ENCODE measurements at places on chromosomes 16 and 17. TPM values are rescaled to one million over a fixed set of nuclear protein-coding genes. Genes with fewer than 3 reads are reported as not detected.

- DNase-seq = no peak
These were observed at the start of gene TMEM100 for GRCh38 chr17:55722742-55723487. TSS of gene TMEM100 (minus strand) at chr17:55722864. CDS start at chr17:55721070, 1,794 bp downstream.

DNA sequence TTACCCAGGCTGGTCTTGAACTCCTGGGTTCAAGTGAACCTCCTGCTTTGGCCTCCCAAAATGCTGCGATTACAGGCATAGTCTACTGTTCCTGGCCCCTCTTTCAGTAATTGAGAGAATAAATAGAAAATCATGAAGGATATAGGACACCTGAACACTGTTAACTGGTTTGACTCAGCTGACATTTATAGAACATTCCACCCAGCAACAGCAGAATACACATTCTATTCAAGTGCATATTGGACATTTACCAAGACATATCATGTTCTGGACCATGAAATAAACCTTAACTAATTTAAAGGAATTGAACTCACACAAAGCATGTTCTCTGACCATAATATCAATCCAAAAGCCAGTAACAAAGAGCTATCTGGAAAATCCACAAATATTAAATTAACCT, 19.8 kb upstream of the BAIAP2 start:
- no peak for DNase-seq

GRCh38 chr17:34420254-34420766, 57.3 kb upstream of the CCL1 start:
- peak; percentile 67 for DNase-seq

DNA sequence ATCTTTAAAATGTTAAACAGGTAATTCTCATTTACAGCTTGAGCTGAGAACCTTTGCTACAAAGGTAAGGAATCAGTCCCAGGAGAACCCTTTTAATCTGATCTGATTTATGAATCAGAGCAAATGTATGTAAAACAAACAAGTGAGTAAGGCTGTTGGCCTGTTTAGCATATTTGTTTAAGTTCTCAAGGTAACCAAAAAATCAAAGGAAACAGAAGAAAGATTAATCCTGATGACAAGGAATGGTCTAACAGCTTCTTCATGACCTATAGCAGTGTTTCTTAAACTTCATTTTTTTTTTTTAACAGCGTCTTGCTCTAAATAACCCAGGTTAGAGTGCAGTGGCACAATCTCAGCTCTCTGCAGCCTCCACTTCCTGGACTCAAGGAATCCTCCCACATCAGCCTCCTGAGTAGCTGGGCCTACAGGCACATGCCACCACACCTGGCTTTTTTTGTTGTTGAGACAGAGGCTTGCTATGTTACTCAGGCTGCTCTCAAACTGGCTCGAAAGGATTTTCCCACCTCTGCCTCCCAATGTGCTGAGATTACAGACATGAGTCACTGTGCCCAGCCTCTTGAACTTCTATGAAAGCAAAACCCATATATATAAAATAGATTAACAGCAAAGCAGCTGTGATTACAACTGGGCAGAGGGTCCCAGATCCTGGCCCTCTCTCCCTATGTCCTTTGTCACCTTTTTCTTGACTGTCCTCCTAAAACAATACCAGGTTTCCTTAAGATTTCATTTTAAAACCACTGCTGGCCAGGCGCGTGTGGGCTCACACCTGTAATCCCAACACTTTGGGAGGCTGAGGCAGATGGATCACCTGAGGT, 5.1 kb upstream of the JPT1 start:
- DNase-seq = no peak

DNA sequence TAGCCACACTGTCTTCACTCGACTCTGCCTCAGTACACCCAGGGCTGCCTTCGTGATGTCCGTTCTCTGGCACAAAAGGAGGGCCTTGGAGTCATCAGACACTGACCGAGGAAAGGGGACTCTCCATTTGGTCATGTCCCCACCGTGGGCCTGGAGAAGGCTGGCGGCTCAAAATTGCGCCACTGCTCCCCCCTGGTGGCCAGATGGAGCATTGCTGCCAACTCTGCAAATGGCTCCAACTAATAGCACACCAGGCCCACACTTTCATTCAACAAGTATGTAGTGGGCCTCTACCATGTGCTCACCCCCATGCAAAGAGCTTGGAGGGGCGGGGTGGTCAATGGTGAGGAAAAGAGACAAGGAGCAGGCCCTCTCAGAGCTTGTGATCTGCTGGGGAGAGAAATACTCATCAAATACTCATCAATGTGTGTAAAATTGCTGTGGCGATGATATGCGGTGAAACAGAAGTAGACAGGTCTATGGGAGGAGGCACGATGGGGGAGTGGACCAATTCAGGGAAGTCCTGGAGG, 5.2 kb upstream of the GRIN2C start:
- DNase-seq = peak; percentile 77

DNA sequence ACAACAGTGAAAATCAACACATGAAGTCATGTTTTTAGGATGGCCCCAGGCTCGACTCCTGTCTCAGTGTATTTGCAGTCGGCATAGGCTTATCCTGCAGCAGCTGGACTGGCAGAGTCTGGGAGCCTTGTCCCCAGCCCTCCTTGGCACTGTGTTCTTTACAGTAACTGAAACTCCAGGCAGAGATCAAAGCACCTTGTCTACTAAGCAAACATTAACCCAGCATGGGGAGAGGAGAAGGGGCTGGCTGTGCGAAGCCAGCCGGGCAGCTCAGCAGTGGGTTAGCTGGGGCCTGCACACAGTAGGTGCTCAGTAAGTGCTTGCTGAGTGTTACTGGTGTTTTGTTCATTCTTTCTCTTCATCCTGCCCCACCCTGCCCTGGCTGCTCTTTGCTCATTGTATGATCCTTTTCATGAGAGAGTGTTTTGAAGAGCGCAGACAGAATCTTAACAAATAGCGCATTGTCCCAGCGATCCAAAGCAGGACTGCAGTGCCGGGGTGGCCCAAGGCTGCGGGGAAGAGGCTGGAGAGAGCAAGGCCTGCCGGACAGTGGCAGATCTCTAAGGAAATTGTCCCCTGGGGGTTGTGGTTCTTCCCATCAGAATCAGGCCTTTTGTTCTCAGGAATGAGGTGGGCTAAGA, 23.5 kb upstream of the ITGB4 start:
- DNase-seq = no peak

DNA sequence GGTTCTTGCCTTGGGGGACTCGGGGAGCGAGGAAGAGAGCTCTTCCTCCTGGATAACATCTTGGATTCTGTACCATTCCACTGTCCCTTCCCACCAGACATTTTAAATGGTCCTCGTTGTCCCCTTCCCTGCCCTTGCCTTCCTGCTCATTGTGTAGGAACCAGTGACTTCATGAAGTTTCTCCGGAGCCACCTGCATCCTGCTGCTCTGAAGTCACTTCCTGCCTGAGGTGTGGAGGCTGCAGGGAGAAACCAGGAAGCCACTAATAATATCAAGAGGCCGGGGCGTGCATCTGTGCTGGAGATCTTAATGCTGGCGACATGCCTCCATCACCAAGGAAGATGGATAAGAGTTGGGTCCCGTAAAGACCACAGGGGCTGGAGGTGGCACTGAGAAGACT, 6.2 kb upstream of the SLC16A13 start:
- no peak for DNase-seq

DNA sequence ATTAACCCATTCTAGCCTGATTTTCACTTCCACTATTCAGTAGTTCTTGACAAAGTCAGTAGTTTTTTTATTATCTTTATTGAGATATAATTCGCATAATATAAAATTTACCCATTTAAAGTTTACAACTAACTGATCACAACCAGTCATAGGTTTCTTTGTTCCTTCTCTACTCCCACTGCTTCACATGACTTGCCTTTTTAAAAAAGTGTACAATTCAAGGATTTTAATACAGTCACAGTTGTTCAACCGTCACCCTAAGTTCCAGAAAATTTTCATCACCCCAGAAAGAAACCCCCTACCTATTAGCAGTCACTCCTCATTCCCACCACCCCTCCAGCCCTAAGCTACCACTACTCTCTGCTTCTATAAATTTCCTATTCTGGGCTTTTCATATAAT, 162.5 kb downstream of the TRIM37 start:
- DNase-seq = no peak

GRCh38 chr16:3745751-3746355, 28.5 kb upstream of the TRAP1 start:
- DNase-seq = no peak

DNA sequence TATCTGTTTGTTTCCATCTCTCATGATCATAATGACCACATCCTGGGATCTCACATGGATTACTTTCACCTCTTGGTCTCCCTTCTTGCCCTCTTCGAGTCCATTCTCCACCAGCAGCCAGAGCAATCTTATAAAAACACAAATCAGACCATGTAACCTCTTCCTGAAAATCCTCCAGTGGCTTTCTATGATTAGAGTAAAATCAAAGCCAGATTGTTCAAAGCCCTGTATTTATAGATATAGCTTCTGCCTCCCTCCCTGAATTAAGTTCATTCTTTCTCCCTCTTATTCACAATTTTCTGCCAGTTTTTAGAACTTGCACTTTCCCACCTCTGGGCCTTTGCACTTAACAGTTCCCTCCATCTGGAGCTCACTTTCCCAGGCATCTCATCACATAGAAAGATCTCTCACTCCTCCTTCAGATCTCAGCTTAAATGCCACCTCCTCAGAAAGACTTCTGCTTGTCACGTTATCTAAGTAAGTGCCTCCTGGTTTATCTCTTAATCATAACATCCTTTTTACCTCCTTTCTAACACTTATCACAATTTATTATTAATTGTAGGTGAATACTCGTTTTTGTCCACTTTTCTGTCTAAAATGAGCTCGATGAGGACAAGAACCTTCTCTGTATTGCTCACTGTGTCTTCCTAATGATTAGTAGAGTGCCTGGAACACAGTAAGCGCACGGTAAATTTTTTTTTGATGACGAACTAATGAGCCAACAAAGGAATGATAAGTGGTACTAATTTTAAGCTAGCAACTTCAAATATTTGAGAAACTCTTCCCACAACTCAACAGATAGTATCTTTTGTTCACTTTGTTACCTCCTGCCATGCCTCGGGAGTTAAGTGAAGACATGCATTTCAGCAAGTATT, 80.5 kb downstream of the CYB561 start:
- no peak for DNase-seq

DNA sequence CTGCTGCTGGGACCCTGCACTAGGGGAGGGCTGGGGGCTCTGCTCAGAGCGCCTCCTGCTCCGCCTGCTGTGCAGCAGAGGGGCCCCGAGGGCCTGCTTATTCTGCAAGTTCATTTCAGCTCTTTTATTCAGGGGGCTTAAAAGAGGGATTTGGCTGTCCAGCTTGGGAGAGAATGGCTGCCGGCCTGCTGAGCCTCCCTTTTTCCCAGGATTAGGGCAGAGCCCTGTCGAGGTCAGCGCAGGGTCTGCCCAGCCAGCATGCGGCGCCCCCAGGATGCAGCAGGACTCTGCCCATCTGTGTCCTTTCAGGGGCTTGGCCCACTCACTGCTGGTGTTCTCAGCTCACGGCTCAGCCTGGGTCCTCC, 1.1 kb downstream of the SMIM5 start:
- no peak for DNase-seq

- DNase-seq = no peak
These were observed 102.6 kb downstream of the TMEM100 start for GRCh38 chr17:55620023-55620422.

DNA sequence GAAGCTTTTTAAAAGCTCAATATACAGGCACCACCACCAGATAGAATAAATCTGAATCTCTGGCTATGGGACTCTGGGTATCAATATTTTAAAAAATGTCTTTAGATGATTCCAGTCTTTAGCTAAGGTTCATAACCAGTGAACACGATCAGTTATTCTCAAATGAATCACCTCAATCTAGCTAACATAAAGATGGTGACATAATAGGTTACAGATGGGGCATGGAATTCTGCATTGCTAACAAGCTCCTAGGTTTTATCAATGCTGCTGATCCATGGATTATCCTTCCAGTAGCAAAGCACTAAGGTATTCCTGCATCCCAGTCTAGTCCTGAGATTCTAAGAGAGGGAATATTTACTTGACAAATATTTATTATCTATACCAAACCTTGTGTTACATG, 415.5 kb upstream of the CDH11 start:
- no peak for DNase-seq

DNA sequence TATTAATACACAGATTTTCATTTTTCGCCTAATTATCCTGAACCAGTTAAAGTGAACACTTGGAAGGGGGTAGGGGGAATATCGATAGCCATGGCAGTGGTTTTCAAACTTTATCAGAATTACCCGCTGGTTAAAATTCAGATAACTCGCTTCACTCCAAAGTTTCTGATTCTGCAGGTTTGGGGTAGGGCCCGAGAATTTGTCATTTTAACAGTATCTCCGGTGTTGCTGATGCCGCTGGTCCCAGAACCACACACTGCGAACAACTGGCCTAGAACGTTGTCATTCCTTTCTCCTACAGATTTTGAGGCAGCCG, 313 bp upstream of the NSRP1 start:
- no peak for DNase-seq

DNA sequence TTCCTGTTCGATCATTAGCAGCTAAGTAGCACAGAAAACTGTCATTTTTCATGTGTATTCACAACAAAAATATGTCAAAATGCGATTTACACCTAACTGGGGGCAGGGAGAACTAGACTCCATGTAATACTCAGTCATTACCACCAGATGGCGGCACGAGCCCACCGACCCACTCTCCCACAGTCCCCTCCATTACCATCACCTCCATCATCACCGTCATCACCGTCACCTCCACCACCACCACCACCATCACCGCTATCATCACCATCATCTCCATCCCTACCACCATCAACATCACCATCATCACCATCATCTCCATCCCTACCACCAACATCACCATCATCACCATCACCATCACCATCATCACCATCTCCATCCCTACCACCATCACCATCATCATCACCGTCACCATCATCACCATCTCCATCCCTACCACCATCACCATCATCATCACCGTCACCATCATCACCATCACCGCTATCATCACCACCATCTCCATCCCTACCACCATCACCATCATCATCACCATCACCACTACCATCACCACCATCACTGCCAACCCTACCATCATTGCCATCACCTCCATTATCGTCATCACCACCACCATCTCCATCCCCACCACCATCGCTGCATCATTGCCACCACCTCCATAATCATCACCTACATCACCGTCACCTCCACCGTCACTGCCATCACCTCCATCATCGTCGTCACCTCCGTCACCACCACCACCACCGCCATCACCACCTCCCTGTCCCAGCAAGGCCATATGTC, 14.4 kb downstream of the NDUFAF8 start:
- DNase-seq = no peak

- DNase-seq = no peak
These were observed 50.6 kb downstream of the RMI2 start for GRCh38 chr16:11395949-11396240.

EVPL gene
- total RNA-seq = 0.05 TPM

TAT gene
- total RNA-seq = not detected

DHRS7C gene
- not detected for total RNA-seq

AOC2 gene
- total RNA-seq = 4.3 TPM

CHAD gene
- not detected for total RNA-seq

CHD9NB gene
- total RNA-seq = 1.1 TPM

TBX6 gene
- total RNA-seq = 3.5 TPM

MEIOC gene
- total RNA-seq = 0.86 TPM

TBC1D28 gene
- total RNA-seq = 0.16 TPM

KLHL10 gene
- not detected for total RNA-seq

GID4 gene
- 10.2 TPM for total RNA-seq

TNK1 gene
- total RNA-seq = 9.1 TPM

SLC52A1 gene
- not detected for total RNA-seq

NR1D1 gene
- total RNA-seq = 2.6 TPM

TEX19 gene
- total RNA-seq = not detected
